Activated T-helper 1 cell treated with anti-CD3 and anti-CD28 coated beads, Interleukin-2, amount 50 U/mL, for 16 hours (primary cell): ENCODE measurements at places on chromosomes 7 and 10.

DNA sequence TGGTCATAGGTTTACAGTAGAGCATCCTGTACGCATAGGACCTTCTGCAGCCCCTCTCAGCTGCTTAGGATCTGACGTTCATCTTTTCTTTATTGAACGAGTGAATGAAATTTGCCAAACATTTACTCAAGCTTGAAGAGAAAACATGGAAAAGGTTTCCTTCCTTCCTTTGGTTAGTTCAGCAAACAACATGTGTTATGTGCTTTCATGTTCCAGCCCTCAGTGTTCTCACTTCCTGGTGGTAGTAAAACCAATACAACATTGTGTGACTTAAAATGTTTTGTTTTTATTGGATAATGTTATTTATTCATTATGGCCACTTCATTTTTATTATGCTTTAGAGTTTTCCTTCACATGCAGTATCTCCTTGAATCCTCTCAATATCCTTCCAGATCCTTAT, 1.4 kb upstream of the CDCA7L start:
- no peak for DNase-seq

DNA sequence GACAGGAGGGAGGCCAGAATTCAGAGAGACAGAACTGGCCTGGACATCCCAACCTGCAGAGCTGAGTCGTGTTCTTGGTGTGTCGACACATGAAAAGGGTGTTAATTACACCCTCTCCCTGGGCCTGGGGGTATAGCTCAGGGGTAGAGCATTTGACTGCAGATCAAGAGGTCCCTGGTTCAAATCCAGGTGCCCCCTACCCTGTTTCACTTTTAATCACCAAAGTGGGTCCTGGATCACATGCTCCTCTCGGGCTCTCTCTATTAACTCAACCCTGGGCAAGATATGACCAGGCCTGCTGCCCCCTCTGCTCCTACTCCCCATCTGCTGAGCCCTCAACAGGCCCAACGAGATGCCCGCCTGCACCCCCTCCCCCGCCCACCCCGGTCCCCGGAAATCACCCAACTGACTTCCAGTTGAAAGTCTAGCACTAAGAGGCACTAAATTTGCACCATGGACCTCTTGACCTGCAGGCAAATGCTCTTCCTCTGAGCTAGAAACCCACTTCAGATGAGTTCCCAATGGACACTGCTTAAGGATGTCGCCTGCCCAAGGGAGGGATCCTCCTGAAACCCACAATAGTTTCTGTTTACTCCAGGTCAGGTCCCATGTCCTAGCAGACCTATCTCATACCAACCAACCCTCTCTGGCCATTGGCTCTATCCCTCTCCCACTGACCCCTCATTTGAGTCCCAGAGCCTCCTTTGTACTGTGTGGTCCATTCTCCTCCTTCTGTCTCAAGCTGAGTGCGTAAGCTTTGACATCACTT, 137.6 kb downstream of the ZNF467 start:
- DNase-seq, result no peak

DNA sequence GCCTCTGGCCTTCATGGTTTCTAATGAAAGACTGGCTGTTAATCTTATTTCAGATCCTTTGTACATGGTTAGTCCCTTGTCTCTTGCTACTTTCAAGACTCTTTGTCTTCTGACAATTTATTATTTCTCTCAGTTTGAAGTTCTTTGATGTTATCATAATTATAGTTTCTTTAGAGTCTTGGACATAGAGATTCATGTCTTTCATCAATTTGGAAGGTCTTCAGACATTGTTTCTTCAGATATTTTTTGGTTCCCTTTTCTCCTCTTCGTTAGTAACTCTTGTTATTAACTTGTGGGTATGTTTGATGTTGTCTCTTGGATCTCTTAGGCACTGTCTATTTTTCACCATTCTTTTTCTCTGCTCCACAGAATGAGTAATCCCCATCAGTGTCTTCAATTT, 8.7 kb downstream of the ZNF37A start:
- DNase-seq, result no peak

GRCh38 chr7:148790131-148790726, 91.5 kb downstream of the CUL1 start:
- DNase-seq, result no peak

GRCh38 chr7:69451715-69452114, 146.6 kb upstream of the AUTS2 start:
- no peak for DNase-seq

DNA sequence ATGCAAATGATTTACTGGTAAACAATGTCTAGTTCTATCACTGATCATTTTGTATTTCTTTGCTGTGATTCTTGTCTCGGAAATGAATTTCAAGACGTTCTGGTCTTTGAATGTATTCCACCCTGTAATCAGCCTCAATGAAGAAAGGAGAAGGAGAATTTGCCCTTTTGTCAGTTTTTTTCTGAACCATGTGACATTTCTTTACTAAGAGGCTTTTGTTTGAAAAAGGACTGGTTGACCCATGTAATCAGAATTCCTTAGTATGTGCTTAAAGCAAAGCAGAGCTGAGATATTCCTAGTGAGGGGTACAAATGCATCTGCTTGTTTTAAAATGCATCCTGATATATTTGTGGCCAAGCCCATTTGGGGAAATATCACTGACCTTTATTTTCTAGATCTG, 581.6 kb downstream of the ETV1 start:
- no peak for DNase-seq

GRCh38 chr7:110645060-110645459, 445.9 kb upstream of the LRRN3 start:
- no peak for DNase-seq

GRCh38 chr10:117135480-117136140, 2.5 kb downstream of the VAX1 start:
- DNase-seq, result no peak

GRCh38 chr10:32148864-32149251, 92.6 kb upstream of the KIF5B start:
- DNase-seq, result no peak
